Epithelial cell of alveolus of lung (primary cell): ENCODE measurements at places on chromosomes 4 and X. TPM values are rescaled to one million over a fixed set of nuclear protein-coding genes. Genes with fewer than 3 reads are reported as not detected.

The TEX13A gene
- total RNA-seq = not detected in 2 replicates

The CHRNA9 gene
- 0.13 and 4.6 TPM in 2 replicates for total RNA-seq

The CLDN34 gene
- total RNA-seq = 0.13 TPM in 1 of 2 replicates, not detected in the other

The FAM184B gene
- not detected in 2 replicates for total RNA-seq

The SOX3 gene
- total RNA-seq = not detected in 2 replicates

The FAAH2 gene
- 0.26 and 3.3 TPM in 2 replicates for total RNA-seq

The ADH1A gene
- total RNA-seq = not detected in 2 replicates

The PDGFRA gene
- total RNA-seq = 159 and 281 TPM in 2 replicates

The STATH gene
- 0.80 TPM in 1 of 2 replicates, not detected in the other for total RNA-seq

The OTC gene
- total RNA-seq = not detected in 2 replicates

The CYLC1 gene
- not detected in 2 replicates for total RNA-seq

The MAGEA10 gene
- not detected in 2 replicates for total RNA-seq

The TEX13D gene
- total RNA-seq = not detected in 2 replicates

The C1QTNF7 gene
- total RNA-seq = 0.26 and 1.5 TPM in 2 replicates

The ZBTB49 gene
- 2.1 and 3.7 TPM in 2 replicates for total RNA-seq

The F8A3 gene
- total RNA-seq = 2.2 TPM in 1 of 2 replicates, not detected in the other

The QDPR gene
- 11.1 and 24.4 TPM in 2 replicates for total RNA-seq

The SPANXA2 gene
- total RNA-seq = not detected in 2 replicates

The CASP6 gene
- total RNA-seq = 13.7 and 30.5 TPM in 2 replicates

The RAB41 gene
- total RNA-seq = not detected in 2 replicates

The SSX3 gene
- total RNA-seq = not detected in 2 replicates

The SLC49A3 gene
- total RNA-seq = 4.6 and 12.5 TPM in 2 replicates

The CFAP299 gene
- 0.08 TPM in 1 of 2 replicates, not detected in the other for total RNA-seq

The HSD17B13 gene
- 0.24 TPM in 1 of 2 replicates, not detected in the other for total RNA-seq

The ARHGEF38 gene
- total RNA-seq = not detected in 2 replicates

The N4BP2 gene
- 3.9 and 4.8 TPM in 2 replicates for total RNA-seq

The ODAM gene
- not detected in 2 replicates for total RNA-seq

The PDZD4 gene
- 0.39 and 0.48 TPM in 2 replicates for total RNA-seq

The TRO gene
- total RNA-seq = 14.2 and 37.3 TPM in 2 replicates

The JCHAIN gene
- 1.3 TPM in 1 of 2 replicates, not detected in the other for total RNA-seq

The IRS4 gene
- total RNA-seq = 0.13 TPM in 1 of 2 replicates, not detected in the other

The ENPEP gene
- 0.13 and 0.64 TPM in 2 replicates for total RNA-seq

The F11 gene
- not detected in 2 replicates for total RNA-seq

The RFC1 gene
- 22.6 and 33.1 TPM in 2 replicates for total RNA-seq

The DGKK gene
- total RNA-seq = not detected in 2 replicates

The PLP1 gene
- 2.7 TPM in 1 of 2 replicates, not detected in the other for total RNA-seq

The BTC gene
- total RNA-seq = 0.26 and 1.8 TPM in 2 replicates

The PNMA5 gene
- not detected in 2 replicates for total RNA-seq

The ABLIM2 gene
- 0.13 TPM in 1 of 2 replicates, not detected in the other for total RNA-seq

The FGA gene
- 0.64 TPM in 1 of 2 replicates, not detected in the other for total RNA-seq

The CPZ gene
- total RNA-seq = 0.91 and 8.3 TPM in 2 replicates

The RRH gene
- total RNA-seq = 0.13 and 0.24 TPM in 2 replicates

The KLHL4 gene
- 0.56 and 5.9 TPM in 2 replicates for total RNA-seq

The RHOXF1 gene
- not detected in 2 replicates for total RNA-seq

The ADRA2C gene
- total RNA-seq = not detected in 2 replicates

The SLC25A4 gene
- 3.8 and 5.8 TPM in 2 replicates for total RNA-seq

The ARHGAP36 gene
- total RNA-seq = not detected in 2 replicates

The GAGE13 gene
- total RNA-seq = not detected in 2 replicates

The MAGEB2 gene
- total RNA-seq = not detected in 2 replicates

The CDX4 gene
- total RNA-seq = not detected in 2 replicates

The ZXDA gene
- 2.6 and 3.5 TPM in 2 replicates for total RNA-seq

The TLR1 gene
- total RNA-seq = 0.39 TPM in 1 of 2 replicates, not detected in the other

The DUX4 gene
- not detected in 2 replicates for total RNA-seq

The SLC9B1 gene
- total RNA-seq = 4.7 TPM in 1 of 2 replicates, not detected in the other

The PPP2R2C gene
- 0.26 TPM in 1 of 2 replicates, not detected in the other for total RNA-seq

The PCDH19 gene
- total RNA-seq = under 0.01 TPM in 2 replicates
